ENCODE measurements at places on chromosomes 3 and 15.

DNA sequence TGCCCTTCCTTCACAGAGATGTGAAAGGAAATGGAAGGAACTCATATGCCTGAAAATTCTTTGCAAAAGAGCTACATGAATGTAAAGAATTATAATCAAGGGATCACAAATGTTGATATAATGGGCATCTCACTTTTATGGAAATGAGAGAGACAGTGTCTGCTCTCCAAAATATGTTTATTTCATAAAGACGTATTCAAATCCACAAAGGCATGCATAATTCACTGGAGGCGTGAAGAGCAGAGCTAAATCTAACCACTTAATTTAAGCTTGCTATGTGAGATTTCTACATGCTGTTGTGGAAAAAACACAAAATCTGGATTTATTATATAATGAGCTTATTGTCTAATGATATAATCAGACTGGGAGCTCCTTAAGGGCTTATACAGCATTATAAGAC, 469.1 kb downstream of the RAP2B start:
- no peak for DNase-seq

GRCh38 chr3:145035682-145036081, 1064.1 kb downstream of the DIPK2A start:
- DNase-seq: no peak

GRCh38 chr15:56208185-56208584, 35.5 kb downstream of the RFX7 start:
- no peak for DNase-seq

DNA sequence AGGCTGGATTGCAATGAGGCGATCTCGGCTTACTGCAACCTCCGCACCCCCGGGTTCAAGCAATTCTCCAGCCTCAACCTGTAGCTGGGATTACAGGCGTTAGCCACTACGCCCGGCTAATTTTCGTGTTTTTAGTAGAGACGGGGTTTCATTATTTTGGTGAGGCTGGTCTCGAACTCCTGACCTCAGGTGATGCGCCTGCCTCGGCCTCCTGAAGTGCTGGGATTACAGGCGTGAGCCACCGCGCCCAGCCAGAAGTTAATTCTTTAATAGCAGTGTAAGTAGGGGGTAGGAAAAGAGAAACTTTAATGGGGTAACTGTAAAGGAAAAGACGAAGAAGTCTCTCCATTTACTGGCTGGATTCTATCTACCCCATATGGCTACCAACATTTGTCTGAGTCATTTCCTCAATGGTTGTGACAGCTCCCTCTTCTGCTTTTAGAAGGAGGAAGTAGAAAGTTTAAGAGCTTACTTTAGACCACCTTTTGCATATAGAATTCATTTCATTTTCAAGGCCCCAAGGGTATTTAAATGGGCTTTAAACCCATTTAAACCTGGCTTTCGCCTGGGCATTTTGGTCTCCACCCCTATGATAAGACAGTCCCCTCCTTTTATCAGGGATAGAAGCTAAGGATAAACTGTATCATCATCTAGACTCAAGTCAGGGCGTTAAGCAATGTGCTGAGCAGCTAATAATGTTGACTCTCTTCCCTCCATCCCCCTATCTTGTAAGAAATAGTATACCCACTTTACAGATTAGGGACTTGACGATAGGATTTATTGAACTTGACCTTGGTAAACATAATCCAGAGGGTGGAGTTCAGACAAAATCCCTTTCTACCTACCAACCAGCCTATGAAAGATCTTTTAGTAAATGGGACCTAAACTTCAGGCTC, 1.1 kb upstream of the CDV3 start:
- no peak for DNase-seq

DNA sequence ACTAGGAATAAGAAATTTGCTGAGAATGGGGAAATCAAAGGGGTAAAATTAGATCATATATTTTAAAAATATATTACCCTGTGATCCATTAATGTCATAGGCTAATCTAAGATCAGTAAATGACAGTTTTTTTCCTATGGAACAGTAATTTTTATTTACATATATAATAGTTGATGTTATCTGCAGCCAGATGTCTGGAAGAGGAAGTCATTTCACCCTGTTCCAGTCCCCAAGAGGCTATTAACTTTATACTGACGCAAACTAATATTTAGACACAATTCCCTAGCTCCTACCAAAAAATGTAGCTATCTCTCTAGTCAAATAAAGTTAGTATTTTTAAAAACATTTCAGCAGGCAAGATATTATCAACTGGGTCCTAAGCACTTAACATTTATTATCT, 558.0 kb downstream of the MECOM start:
- DNase-seq: no peak

DNA sequence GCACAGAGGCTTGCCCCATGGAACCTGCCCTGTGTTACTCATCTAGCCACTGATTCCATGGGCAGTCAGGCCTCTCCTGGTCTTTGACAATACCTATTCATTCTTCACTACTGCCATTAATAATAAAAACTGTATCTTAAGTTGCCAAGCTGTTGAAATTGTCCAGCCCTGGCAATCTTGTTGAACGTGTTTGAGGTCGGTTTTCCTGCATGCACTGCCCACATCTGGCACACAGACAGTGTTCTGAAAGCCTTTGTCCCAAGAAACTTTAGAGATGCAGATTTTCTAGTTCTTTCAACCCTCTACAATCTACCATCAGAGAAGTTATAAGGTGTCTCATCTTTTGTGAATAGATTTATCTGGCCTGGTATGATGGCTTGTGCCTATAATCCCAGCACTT, 567.2 kb upstream of the NECTIN3 start:
- DNase-seq: no peak

DNA sequence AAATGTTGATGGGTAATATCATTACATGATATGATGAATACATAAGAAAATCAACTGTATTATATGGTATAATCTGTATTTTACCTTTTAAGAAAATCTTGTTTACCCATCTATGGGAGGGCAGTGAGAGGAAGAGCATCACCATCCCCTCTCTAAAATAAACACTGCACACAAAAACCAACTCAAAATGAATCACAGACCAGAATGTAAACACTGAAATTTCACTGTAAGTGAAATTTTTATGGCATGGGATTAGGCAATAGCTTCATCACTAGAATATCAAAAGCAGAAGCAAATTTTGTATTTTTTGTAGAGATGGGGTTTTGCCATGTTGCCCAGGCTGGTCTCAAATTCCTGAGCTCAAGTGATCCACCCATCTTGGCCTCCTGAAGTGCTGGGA, 26.2 kb downstream of the IFT80 start:
- no peak for DNase-seq

DNA sequence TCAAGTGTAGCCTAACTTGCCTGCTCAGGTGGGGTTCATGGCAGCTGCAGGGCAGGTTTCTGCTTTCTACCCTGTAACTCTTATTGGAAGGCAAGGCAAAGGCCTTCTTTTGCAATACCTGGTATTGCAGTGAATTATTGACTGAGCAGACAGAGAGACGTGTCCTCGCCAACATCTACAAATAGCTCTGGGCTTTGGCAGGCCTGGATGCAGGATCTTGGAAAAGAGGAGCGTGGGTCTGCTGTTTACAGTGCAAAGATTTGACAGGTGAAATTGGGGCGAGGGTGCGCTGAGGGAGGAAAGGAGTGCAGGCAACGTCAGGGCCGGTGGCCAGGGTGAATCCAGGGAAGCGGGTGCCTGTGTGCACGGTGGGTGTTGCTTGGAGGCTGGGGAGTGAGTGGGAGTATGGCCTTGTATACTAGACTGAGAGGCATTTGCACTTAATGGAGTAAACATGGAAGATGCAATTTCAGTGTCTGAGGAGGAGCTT, 44.5 kb downstream of the ST6GAL1 start:
- DNase-seq: no peak

GRCh38 chr15:69812861-69813261, 284.9 kb downstream of the TLE3 start:
- DNase-seq: no peak

DNA sequence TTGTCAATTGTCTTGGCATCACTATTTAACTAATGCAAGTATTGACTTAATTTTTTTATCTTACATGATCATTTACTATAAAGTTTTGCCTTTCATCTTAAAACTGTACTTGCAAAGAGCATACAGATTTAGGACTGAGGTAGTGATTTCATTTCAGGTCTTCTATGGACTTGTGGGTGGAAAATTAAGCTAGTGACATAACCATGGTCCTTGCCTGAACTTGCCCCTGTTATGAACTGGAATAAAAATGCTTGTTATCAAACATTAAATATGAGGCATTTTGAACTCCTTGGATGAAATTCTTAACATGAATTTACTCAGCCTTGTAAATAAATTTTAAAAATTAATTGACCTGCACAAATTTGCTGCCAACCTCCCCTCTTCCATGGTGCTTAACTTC, 712.0 kb downstream of the NAALADL2 start:
- no peak for DNase-seq

- no peak for DNase-seq
Observed at GRCh38 chr3:71846185-71846584, 61.2 kb upstream of the PROK2 start.

DNA sequence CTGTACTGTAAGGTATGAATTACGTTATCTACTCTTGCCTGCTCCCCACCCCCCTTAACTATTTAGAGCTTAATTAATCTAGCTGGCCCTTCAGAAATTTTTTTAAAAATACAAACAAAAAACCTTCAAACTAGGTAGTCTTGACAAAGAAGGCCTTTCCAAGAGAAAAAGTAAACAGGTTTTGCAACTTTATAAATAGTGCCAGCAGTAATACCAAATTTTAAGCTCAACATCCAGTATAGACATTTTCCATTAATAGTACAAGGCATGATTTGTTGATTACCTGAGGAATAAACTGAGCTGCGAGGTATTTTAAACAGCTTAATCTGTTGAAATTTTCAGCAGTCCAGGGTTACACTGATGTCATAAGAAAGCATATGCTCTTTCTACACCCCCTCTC, 20.1 kb downstream of the STX19 start:
- no peak for DNase-seq

DNA sequence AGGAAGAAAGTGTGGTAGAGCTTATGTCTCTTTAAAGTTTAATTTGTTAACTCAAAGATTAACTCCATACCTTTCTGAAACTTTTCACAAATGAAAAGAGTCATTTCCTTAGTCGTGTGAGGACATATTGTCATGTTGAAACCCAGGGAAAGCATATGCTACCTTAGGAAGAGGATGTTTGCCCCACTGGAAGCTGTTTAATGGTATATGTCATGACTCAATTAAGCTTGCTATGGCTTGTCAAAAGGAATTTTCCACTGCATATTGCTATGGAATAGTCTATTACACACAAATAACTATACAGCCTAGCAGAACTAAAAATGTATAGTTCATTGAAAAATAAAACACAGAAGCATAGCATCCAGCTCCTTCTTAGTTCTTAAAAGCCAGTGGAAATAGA, 69.9 kb downstream of the NSUN3 start:
- no peak for DNase-seq

- DNase-seq: no peak
Observed at GRCh38 chr3:30658328-30659052, 52.1 kb downstream of the TGFBR2 start.

GRCh38 chr3:173954647-173955046, 557.1 kb downstream of the NLGN1 start:
- DNase-seq: no peak

- no peak for DNase-seq
Observed at GRCh38 chr3:45538641-45538986, 55.9 kb upstream of the LIMD1 start.

- no peak for DNase-seq
Observed at GRCh38 chr3:50340448-50341329, at the start of gene RASSF1. Gene RASSF1, minus strand, starts transcription at chr3:50340836. Its CDS starts 31 bp downstream, at chr3:50340805.

DNA sequence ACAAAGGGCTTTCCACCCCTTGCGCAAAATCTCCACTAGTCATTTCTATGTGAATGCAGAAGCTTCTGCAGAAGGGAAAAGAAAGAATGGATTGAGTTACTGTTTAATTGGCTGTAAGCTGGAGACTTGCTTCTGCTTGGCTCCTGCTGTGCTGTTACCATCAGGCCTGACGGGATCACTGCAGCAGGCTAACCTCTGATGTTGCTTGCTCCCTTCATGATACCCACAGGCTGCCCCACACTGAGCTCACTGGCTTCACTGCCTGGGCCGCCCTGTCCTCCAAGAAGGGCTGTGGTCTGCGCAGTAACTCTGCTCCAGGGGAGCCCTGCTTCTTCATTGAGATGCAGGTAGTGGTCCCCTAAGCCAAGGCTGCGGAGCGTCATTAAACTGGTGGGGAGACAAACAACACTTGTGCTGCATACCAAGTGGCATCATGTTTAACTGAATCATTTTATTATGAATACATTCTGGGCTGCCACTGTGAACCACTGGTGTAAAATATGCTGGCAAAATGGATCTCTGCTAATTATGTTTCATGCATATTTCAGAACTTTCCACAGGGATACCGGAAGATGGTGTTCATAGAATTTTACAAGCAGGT, 78.6 kb downstream of the WDR49 start:
- DNase-seq: no peak

- DNase-seq: no peak
Observed at GRCh38 chr3:38112378-38112761, 24.6 kb downstream of the ACAA1 start.

- no peak for DNase-seq
Observed at GRCh38 chr15:88627463-88627862, 6.3 kb downstream of the AEN start.

DNA sequence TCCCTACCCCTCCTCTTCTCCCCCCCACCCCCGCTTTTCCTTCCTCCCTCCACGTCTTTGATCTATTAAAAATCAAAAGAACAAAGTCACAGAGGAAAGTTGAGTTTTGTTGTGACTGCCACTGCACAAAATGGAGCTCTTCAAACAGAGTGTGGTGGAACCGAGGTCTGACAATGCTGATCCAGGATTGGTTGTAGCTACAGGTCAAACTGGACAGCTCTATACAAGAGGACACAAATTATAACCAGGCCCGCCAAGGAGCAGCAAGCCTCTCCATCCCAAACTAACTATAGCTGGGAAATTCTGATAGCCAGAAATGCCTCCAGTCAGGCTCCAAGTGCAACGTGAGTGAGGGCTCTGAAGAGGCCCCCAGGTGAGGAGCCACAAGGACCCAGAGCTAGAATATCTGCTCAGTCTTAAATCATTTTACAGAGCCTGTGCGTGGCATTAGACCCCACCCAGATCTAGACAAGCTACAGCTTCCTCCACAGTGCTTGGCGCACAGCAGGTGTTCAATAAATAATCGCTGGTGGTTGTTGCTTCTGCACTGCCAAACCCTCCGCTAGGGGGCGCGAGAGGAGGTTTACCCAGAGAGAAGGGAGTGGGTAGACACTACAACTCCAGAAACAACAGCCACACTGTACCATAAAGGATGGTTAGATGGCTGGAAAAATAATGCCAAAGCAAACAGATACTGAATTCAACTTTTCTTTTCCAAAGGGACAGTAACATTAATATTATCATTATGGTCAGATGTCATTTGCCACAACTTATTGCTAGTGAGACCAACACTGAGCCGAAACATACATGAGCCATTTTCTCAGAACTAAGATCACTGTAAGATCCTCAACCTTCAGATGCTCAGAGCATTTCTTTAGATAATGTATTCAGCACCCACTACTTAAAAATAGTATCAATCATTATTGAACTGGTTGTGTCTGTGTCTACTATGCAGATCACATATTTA, 44.6 kb downstream of the ZIC4 start:
- no peak for DNase-seq

Data from stimulated activated CD4-positive, alpha-beta T cell treated with anti-CD3 and anti-CD28 coated beads, Interleukin-12 subunit alpha, Interleukin-12 subunit beta, amount 100 ng/mL, for 24 hours (primary cell).